AG08396 (cell line): ENCODE measurements at places on chromosomes 4 and X.

DNA sequence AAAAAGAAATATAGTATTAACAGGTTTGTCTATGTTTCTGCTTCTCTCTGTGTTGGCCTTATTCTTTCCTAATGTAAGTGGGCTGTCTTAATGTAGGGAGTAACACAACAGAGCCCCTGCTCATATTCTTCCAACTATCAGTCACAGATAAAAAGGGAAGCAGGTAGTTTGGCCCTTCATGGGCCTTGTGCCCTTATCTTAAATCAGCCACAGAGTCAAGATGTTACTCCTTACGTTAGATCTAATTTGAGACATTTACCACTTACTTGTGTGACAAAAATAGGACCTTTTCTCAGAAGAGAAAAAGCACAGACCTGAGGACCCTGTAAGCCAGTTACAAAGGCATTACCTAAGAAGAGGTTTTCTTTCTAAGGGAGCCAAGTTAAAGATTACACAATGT lies 589.0 kb downstream of the GRXCR1 start:
- no peak for DNase-seq

- peak; percentile 67 for DNase-seq
These were observed 11.0 kb downstream of the SUPT20HL1 start for GRCh38 chrX:24371391-24371972.

DNA sequence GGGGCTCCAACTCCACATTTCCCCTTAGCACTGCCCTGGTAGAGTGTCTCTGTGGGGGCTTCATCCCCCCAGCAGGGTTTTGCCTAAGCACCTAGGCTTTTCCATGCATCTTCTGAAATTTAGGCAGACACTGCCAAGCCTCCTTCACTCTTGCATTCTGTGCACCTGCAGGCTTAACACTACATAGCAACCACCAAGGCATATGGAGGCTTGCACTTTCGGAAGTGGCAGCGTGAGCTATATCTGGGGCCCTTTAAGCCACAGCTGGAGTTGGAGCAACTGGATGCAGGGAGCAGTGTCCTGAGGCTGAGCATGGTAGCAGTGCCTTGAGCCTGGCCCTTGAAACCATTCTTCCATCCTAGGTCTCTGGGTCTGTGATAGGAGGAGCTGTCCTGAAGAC lies 214.8 kb upstream of the RPL34 start:
- DNase-seq: no peak

GRCh38 chr4:100722866-100723459 lies 205.1 kb upstream of the EMCN start:
- no peak for DNase-seq

DNA sequence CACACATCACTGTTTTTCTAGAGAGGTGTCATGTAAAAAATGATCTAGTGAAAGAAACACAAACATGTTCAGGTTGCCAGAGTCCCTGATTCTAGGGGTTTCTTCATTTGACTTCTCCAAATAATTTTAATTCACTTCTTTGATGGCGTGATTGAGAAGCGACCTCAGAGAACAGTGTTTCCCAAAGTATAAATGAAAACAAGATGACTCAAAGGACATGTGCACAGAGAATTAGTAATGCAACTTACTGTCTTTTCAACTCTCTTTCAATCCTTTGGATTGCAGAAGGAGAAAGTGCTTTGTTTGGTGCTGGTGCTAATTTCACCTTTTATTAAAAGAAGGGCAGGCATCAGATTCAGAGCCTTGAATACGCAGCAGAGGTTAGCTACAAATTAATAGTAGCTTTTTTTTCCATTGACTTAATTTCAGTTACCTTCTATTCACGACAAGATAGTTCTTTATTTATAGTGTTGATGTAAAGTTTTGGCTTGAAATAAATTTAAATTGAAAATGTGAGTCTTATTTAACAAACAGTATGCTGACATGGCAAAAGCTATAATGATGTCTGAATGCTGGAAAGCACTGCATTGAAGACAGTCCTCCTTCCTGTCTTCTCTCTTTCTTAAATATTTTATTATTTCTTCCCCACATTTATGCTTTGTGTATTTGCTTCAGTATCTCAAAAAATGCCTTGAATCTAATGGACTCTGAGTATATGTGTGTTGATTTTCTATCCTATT lies 85.1 kb downstream of the SLC10A7 start:
- DNase-seq: no peak

DNA sequence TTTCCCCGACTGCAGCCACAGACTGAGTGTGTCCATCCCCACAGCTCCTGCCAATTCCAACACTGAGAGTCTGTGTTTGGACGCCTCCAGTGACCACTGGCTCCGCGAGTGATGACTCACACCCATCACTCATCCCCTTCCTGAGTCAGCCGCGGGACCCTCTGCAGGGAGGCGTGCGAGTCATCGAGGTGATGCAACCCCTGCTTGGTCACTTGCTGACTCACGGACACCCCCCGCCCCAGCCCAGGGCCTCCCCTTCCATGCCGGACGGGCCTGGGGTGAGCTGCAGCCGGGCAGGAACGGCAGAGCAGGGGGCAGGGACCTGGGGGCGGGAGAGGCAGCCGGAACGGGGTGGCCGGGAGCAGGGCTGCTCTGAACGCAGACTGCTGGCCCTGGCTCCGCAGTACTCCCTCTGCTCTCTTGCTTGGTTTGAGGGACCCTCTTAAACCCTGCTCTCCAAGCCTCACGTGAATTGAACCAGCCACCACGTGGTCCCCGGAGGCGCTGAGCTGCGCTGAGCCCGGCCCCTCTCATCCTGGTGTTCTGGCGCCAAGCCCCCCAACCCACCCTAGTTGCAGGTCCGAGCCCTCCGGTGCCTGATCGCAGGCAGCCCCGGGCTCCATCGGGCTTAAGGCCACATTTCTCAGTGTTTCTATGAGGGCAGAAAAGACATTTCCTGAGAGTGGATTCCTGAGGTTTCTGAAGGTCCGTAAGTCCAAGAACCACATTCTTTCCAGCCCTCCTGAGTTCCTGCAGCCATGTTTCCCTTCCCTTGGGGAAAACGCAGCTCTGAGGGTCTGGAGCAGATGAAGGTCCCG lies 32.4 kb downstream of the FGFRL1 start:
- peak; percentile 96 for DNase-seq

GRCh38 chr4:169222761-169223160 lies 48.0 kb downstream of the SH3RF1 start:
- no peak for DNase-seq

DNA sequence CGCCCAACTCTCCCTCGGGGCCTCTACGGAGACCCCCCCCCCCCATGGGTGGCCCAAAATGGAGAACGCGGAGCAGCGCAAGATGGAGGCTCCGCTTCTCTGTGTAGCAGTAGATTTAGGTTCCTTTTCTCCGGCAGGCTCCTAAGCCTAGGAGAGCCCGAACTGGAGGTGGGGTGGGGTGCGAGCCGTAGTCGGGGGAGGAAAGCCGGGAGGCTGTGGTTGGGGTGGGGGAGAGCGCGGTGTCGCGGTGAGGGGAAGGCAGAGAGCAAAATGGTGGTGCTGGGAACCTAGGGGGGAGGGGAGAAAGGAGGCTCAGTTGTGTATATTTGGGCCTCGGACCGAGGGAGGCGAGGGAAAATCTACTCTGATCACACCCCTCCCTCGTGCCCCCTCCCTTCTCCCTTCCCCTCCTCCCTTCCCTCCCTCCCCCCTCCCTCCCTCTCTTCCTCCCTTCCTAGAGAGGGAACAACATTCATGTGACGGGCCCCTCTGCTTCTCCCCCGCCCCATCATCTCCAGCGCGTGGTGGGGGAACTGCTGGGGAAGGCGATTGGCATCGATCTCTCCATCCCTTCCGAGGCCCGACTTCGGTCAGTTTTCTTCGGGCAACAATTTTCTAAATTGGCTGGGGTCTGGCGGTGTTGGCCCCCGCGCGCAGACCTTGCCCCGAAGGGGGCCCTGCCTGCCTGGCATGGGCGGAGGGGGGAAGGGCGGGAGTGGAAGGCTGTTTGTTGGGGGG lies at the start of gene STAG2:
Gene STAG2 (plus strand): TSS at position 439 of the 738 bp plus-strand sequence. CDS start 60,922 bp downstream, outside the sequence.
- peak; percentile 59 for DNase-seq
